ENCODE measurements at places on chromosomes 7 and 10.

GRCh38 chr10:69572159-69573055 is 815 bp downstream of the NEUROG3 start:
- DNase-seq, result no peak

- DNase-seq, result no peak
Measured at GRCh38 chr10:101308051-101308450, 45.9 kb upstream of the BTRC start.

DNA sequence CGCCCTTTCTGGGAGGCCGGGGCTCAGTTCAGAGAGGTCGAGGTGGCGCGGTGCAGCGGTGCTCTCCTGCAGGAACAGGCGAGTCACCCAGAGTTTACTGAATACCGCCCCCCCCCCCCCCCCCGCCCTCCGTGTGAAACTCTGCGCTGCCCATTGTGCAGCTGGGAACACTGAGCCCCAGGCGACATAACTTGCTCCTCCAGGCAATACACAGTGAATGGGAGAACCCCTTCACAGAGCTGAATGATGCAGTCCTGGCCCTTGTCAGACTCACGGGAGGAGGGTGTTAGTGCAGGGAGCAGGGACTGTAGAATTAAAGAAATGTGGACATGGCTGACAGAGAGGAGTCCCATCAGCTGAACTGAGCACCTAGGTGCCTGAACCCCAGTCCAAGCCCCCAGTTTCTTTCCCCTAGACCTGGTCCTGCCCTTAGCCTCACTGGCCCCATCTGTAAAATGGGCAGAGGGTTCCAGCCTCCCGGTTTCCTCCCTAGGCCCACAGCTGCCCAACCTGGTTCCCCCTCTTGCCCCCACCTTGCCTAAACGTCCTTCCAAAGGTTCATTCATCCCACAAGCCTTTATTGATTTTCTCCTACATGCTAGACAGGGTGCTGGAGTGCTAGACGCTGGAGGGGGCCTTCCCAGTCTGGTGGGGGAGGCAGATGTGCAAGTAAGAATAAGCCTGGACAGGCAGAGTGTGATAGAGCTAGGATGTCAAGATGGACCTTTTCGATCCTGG is 869 bp upstream of the LOXL4 start:
- peak; percentile 38 for DNase-seq

DNA sequence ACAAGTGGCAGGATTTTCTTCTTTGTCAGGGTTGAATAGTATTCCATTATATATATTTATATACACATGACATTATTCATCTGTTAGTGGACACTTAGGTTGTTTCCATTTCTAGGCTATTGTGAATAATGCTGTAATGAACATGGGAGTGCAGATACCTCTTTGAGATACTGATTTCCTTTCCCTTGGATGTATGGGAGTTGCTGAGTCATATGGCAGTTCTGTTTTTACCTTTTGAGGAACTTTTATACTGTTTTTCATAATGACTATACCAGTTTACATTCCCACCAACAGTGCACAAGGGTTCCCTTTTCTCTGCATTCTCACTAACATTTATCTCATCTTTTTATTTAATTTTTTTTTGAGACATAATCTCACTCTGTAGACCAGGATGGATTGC is 1.8 kb upstream of the CLCN1 start:
- no peak for DNase-seq

DNA sequence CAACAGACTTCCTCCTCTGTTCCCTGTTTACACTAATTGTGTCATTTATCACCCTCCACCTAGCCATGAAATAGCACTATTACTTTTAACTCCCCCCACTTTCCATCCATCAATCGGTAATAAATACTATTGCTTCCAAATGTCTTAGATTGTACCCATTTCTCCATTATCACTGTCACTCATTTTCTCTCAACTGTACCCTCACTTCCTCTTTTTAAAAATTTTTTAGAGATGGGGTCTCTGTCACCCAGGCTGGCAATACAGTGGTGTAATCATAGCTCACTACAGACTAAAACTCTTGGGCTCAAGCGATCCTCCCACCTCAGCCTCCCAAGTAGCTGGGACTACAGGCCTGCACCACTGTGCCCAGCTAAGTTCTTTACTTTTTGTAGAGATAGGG is 123.5 kb upstream of the EGR2 start:
- no peak for DNase-seq

All from kidney tubule cell (primary cell).